ENCODE measurements at places on chromosomes 2 and 18.

DNA sequence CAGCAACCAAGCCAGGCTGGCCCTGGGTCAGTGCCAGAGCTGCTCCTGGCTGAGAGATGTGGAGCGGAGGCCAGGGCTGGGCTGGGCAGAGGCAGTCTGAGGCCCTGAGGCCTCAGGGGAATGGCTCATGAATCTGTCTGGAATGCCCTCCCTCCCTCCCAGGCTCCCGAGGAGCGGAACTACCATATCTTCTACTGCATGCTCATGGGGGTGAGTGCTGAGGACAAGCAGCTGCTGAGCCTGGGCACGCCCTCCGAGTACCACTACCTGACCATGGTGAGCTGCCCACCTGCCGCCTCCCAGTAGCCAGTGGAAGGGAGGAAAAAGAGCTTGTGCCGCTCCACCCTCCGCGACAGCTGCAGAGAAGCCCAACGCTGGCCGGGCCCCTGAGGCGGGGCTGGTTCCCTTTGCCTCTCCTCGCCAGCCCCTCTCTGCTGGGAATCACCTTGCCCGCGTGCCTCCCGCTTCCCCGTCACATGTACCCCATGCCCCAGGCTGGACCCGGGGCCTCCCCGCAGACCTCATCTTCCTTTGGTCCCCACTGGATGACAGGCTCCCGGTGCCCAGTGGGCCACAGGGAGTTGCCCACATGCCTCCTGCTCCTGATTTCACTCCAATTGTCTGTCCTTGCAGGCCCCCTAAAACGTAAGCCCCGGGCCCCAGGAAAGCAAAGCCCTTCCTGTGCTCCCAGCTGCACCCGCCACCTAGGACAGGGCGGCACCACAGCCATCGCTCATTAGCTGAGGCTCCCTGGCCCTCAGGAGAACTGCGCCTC lies 41.1 kb downstream of the MYO7B start:
- DNase-seq: no peak

- DNase-seq: no peak
These were observed 34.5 kb downstream of the MERTK start for GRCh38 chr2:111932841-111933291.

- no peak for DNase-seq
These were observed 9.1 kb downstream of the RESP18 start for GRCh38 chr2:219323434-219323833.

GRCh38 chr2:224769489-224769888 lies 53.3 kb upstream of the CCDC195 start:
- DNase-seq: no peak

DNA sequence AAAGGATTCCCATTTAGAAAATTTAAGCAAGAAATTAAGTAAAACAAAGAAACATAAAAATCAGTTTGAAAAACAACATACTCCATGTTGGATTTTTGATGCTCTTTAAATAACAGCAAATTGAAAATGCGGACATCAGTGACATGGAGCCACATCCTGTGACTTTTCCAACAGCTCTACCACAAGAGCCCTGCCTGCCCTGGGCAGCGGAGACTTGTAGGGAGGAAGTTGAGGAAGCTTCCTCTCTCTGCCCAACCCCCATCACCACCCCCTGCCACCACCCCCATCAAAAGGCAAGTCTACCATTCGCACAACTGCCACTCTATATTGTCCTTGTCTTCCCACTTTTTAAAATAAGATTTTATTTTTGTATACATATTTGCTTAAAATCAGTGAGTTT lies 32.8 kb upstream of the DAPL1 start:
- DNase-seq: no peak

DNA sequence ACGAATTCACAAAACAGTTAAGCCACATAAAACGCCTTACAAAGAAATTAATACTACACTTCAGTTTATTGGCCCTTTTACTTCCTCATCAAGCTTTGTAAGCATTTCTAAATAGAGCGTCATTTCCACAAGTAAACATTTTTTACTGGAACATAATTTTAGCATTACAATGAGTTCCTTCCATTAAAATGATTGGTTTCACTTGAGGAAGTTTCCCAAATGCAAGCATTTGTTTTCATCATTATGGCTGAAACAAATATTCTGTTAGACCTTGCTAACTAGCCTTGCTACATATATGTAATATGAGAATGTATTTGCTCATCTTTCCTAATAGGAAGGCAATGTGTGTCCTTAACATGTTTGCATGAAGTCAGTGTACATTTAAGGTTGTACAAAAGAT lies 579.1 kb downstream of the IRS1 start:
- no peak for DNase-seq

- DNase-seq: peak; percentile 92
These were observed 3.4 kb upstream of the DUSP2 start for GRCh38 chr2:96148410-96149217.

- DNase-seq: no peak
These were observed 595 bp downstream of the PARD6G start for GRCh38 chr18:80246445-80247392.

GRCh38 chr18:22606563-22607283 lies 189.0 kb upstream of the CTAGE1 start:
- no peak for DNase-seq

- DNase-seq: peak; percentile 71
These were observed 7.4 kb downstream of the DLX2 start for GRCh38 chr2:172095146-172095904.

GRCh38 chr18:31970617-31971016 lies 27.7 kb upstream of the TRAPPC8 start:
- DNase-seq: no peak

GRCh38 chr2:21406911-21407310 lies 283.1 kb downstream of the TDRD15 start:
- DNase-seq: no peak

- DNase-seq: no peak
These were observed 186.4 kb downstream of the TFCP2L1 start for GRCh38 chr2:121098556-121098955.

DNA sequence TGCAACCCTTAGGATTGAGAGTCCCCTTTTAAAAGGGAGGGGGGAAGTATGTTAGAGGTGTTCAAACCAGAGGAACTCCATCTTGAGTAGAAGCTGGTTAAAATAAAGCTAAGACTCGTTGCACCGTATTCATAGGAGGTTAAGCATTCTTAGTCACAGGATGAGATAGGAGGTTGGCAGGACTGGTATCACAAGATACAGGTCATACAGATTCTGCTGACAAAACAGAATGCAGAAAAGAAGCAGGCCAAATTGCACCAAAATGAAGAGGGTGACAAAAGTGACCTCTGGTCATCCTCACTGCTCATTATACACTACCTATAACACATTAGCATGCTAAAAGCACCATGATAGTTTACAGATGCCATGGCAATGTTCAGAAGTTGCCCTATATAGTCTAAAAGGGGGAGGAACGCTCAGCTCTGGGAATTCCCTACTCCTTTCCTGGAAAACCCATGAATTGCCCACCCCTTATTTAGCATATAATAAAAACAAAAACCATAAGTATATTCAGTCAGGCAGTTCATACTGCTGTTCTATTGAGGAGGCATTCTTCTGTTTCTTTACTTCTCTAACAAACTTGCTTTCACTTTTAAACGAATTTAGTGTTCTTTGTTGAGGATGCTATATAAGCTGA lies 192.2 kb upstream of the NDUFV2 start:
- DNase-seq: no peak

DNA sequence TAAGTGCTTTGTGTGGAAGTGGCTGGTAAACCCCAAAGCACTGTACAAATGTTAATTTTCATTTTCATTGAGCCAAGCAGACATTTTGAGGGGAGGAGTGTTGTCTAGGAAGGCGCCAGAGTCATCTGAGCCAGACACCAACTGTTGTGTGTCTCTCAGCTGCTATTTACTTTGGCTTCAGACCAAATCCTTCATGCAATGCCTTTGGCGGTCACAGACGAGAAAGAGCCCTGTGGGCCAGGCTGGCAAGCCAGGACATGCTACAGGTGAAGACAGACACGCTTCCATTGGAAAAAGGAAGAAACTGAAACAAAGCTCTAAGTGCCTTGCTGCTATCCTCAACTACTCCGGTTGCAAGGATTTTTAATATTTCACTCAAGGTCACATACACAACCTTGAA lies 115.4 kb upstream of the CDC42EP3 start:
- no peak for DNase-seq

DNA sequence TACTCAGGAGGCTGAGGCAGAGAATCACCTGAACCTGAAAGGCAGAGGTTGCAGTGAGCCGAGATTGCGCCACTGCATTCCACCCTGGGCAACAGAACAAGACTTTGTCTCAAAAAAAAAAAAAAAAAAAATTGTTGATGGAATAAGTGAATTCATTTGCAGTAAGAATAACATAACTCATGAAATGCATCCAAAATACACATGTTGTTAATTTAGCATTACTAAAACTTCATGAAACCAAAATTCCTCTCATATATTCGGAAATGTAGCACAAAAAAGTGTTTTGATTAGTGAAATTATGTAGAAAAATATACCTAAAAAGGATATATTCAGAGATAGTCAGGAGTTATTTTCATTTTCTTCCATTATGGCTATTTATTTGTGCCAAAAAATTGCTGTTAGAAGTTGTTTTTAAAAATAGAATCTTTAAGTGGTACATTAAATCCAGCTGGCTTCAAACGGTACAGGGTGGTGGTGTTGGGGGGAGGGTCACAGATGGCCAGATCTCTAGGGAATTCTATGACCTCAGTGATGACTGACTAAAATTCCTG lies 78.2 kb upstream of the UGP2 start:
- no peak for DNase-seq

- DNase-seq: no peak
These were observed 435.3 kb downstream of the TGIF1 start for GRCh38 chr18:3885209-3885792.

DNA sequence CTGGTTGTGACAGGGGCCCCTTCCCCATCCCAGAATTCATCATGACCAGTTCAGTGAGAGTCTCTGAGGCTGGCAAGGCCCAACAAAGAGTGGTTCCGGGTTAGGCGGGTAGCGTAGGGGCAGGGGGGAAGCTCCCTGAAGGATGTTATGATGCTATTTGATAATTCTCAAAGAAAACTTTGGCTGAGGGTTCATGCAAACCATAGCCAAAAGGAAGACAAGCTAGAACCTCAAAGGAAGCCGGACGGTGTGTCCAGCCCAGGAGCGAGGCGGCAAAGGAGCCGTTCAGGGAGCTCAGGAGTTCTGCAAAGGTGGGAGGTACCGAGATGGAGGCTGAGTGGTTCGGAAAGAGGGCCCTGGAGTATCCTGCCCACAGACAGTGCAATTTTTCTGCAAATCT lies 226.8 kb upstream of the RAB6C start:
- no peak for DNase-seq

- DNase-seq: no peak
These were observed 55.6 kb downstream of the CCDC85A start for GRCh38 chr2:56239437-56239836.

DNA sequence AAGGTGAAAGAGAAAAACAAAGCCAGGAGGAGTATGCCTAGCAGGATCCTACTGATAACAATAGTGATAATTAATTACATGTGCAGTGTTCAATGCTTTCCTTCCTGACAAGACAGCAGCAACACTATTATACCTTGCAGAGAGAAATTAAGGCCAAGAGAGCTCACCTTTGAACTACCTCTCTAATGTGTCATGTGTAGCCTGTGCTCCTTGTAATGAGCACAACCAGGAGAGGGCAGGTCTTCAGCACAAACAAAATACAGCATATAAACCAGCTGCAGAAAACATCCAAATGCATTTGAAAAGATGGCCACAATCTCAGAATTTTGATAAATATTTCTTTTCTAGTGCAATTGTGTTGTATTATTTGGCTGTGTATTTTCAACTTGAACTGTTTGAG lies 1425.7 kb downstream of the DSC3 start:
- no peak for DNase-seq

DNA sequence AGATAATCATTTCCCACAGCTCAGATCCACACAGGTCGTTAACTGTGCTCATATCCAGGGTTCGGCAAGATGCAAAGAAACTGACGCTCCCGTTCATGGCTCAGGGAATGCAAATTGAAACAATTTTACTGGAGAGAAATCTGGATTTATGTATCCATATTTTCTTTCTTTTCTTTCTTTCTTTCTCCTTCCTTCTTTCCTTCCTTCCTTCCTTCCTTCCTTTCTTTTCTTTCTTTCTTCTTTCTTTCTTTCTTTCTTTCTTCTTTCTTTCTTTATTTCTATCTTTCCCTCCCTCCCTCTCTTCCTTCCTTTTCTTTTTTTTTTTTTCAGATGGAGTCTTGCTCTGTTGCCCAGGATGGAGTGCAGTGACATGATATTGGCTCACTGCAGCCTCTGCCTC lies 20.0 kb upstream of the POMC start:
- no peak for DNase-seq

All from activated gamma-delta T cell treated with Interleukin-2 at 50 U/mL for 16 hours (primary cell).